ENCODE measurements at places on chromosomes 7 and 10. TPM values are rescaled to one million over a fixed set of nuclear protein-coding genes. Genes with fewer than 3 reads are reported as not detected.

GRCh38 chr10:70162151-70162891 is 8.0 kb downstream of the SAR1A start:
- DNase-seq, result no peak

DNA sequence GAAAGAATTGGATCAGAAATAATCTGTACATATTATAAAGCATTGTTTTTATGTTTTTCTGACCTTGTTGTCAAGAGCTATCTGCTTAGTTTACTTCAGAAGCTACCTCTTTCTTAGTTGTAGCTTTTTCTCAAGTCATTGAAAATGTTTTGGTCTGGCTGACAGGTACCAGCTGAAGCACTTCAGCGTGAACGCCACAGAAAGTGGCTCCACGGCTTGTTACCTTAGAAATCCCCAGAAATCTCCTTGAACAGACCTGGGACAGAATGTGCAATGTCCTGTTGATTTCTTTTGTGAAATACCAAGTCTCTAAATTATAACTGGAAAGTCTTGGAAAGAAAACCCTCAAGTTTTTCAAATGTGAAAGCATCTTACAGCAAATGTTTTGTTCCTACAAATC is 96.8 kb downstream of the ZMYND11 start:
- DNase-seq, result no peak

GRCh38 chr10:88194961-88195367 is 331.5 kb downstream of the PTEN start:
- no peak for DNase-seq

- no peak for DNase-seq
Observed at GRCh38 chr7:117273814-117274225, 49.0 kb downstream of the WNT2 start.

MAT1A gene
- total RNA-seq, result not detected

LEP gene
- not detected for total RNA-seq

TUBAL3 gene
- total RNA-seq, result not detected

ODAD2 gene
- total RNA-seq, result 0.52 TPM

ACBD7 gene
- total RNA-seq, result 2.0 TPM
